ENCODE measurements at places on chromosomes 12 and 14.

GRCh38 chr12:51082561-51083125, 753 bp downstream of the CSRNP2 start:
- peak; percentile 23 for DNase-seq

DNA sequence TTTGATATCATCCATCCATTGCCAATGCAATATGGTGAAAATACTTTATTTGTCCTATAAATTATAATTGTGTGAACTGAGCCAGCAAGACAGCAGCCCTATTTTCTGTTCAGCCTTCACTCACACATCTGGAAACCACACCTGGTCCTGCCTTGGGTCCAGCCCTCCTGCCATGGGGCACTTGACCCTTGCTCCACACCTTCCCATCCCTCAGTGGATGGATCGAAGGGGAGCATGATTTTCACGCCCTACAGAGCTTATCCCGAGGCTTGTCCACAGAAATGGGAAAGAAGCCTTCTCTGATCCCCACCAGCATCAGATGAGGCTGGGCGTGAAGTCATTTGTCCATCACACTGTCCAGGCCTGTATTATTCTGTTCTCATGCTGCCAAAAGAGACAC, 10.1 kb downstream of the TMEM132D start:
- no peak for DNase-seq

- DNase-seq: no peak
Observed at GRCh38 chr12:82968631-82969367, 282.1 kb downstream of the TMTC2 start.

- no peak for DNase-seq
Observed at GRCh38 chr12:98509063-98509462, 6.3 kb upstream of the TMPO start.

GRCh38 chr12:98058838-98059237, 456.6 kb upstream of the TMPO start:
- DNase-seq: no peak
